ENCODE measurements at places on chromosomes 5 and 9.

DNA sequence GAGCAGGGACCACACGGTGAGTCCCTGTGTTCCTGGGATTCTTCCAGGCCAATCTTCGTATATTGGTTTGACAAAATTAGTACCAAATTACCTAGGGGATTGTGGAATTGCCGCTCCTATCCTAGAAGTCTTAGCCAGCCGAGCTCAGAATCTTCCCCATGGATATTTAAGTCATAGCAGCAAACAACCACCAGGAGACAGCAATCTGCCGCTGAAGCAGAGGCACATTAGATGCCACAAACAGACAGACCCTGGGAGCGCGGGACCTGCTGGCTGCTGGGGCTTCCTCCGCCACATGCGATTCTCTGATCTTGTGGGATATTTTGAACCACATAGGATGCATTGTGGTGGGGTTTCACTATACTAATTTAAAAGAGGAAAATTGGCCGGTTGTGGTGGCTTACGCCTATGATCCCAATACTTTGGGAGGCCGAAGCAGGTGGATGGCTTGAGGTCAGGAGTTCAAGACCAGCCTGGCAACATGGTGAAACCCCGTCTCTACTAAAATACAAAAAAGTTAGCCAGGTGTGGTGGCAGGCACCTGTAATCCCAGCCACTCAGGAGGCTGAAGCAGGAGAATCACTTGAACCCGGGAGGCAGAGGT, 31.7 kb upstream of the ZBTB43 start:
- DNase-seq = peak; percentile 68

GRCh38 chr9:113516840-113517577, 53.5 kb downstream of the RGS3 start:
- no peak for DNase-seq

- no peak for DNase-seq
Observed at GRCh38 chr5:56517011-56517416, 283.9 kb upstream of the ANKRD55 start.

- no peak for DNase-seq
Observed at GRCh38 chr9:75624998-75625397, 265.5 kb upstream of the PCSK5 start.

GRCh38 chr9:69471433-69471832, 146.4 kb downstream of the ENTREP1 start:
- DNase-seq = no peak
